NCI-H510A treated with DMSO at 0.1 percent for 48 hours (cell line): ENCODE measurements at places on chromosomes 2 and 18.

- DNase-seq = no peak
Measured at GRCh38 chr2:105439141-105439540, 40.3 kb upstream of the FHL2 start.

GRCh38 chr2:98175811-98176210, 88.8 kb downstream of the VWA3B start:
- peak; percentile 25 for DNase-seq

DNA sequence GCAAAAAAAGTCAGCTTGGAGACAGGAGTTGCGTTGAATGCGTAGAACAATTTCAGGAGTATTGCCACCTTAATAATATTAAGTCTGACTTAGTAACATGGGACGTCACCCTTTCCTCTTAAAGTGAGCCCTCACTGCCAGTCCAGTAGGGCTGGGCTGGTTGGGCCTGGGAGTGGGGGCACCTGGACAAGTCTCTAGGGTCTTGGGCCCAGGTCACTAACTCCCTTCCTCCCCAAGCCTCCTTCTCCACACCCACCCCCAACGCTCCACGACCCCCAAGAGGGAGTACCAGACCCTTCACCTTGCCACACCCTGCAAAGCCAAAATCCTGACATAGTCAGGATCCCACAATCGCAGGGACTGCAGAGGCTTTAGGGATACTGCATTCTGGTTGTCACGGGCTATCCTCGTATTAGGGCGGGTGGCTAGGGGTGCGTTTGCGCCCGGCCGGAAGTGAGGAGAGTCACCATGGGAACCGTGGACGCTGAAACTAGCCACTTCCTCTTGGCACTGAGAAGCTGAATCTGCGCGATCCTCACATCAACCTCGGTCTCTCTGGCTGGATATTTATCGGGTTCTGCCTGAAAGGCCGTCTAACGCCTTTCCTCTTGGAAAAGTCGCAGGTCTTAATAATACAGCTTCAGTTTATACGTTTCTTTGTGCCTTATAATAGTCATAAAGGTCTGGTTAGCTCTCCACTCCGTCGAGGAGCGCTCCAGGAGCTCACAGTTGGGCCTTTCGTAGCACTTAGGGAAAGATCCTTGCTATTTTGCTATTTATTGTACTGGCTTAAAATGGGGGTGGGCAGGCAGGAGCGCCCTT, 10.3 kb upstream of the CXXC1 start:
- DNase-seq = peak; percentile 38

DNA sequence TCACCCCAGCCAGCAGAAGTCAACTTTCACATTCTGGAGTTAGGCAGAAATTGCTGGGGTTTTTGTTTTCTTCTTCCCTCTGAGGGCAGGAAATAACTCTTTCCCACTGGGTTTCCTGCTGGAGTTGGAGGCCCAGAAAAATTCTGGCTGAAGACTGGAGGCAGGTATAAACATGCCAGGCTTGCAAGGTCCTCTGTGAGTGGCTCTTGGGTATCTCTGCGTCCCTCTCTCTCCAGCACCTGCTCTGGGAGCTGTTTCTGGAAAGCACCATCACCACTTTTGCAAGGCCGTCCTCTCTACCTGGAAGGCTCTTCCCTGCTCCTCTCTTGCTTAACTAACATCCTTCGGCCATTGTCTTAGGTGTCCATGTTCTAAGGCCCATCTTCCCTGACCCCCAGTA, 91.0 kb downstream of the MCFD2 start:
- no peak for DNase-seq

GRCh38 chr2:19532547-19533196, 174.2 kb upstream of the OSR1 start:
- no peak for DNase-seq

- peak; percentile 11 for DNase-seq
Measured at GRCh38 chr2:225274751-225275150, 124.8 kb upstream of the NYAP2 start.

DNA sequence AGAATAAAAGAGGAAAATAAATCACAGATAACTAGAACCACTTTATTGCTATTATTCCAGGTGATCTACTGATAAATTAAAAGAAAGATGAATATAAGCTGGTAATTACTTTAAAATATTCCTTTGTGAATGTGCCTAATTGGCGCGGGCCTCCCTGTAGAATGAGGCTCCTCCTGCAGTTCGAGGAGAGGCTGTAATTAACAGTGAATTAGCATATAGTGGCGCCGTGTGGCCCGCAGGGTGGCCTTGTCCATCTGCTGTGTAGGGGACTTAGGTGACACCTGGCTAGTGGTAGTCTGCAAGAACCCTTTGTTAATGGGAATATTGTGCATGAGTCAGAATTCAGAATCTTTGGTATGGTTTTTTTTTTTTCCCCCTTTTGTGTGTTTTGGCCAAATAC, 119.8 kb downstream of the AGAP1 start:
- DNase-seq = no peak

DNA sequence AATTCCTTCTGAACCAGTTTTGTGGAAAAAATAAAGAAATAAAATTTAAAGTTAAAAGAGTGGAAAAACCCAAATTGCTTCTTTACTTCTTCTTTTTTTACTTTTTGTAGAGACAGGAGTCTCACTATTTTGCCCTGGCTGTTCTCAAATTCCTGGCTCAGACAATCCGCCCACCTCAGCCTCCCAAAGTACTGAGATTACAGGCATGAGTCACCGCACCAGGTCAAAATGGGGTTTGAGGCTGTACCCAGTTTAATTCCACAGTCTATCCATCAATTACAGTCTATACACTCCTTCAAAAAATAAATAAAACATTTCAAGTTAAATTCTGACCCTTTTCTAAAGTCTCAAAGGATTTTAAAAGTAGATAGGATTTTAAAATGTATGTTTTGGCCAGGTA, 120.3 kb downstream of the FAM161A start:
- no peak for DNase-seq

DNA sequence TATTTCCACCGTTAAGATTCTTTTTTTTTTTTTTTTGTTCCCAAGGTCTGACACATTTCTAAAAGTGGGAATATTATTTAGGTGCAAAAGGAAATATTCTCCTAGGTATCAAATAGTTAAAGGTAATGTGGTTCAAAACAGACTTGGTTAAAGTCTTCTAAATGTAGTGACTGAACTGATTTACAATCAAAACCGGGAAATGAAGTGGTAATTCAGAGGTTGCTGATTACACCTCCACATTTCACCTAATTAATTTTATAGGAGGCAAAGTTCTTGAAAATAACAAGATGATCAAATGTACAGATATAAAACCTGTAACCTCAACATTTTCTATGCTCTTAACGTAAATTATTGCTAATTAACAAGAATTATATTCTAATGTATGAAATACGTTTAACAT, 5.1 kb downstream of the BCL11A start:
- no peak for DNase-seq

DNA sequence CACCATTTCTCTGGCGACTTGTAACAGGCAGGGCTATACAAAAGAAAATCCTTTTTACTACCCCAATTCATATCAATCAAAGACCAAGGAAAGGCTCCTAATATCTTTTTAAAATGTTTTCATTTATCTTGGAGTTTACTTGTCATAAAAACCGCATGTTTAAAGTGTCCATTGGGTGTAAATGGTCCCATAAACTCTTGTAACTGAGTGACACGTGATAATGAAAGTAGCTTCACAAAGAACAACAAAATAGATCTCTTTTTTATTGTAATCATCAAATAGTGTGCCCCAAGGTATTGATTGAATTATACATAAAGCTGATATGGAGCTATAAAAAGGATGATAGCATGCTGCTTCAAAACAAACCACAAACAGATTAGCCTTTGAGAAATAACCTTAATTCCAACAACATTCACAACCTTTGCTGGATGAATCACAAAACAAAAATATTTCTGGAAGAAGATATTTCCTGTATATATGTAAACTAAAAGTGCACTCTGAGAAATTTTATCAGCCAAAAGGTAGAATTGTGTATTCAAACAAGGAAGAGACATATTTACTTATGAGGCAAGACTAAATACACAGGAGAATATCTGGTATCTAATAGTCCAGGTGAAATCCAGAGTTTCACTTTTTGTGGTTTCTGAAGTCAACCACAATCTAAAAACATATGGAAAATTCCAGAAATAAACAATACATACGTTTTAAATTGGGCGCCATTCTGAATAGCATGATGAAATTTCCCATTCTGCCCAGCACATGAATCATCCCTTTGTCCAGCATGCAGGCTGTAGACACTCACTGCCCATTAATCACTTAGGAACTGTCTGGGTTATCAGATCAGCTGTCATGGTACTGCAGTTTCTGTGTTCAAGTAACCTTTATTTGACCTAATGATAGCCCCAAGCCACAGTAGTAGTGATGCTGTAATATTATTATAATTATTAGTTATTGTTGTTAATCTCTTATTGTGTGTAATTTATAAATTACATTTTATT, 237.5 kb downstream of the PIK3C3 start:
- DNase-seq = no peak

DNA sequence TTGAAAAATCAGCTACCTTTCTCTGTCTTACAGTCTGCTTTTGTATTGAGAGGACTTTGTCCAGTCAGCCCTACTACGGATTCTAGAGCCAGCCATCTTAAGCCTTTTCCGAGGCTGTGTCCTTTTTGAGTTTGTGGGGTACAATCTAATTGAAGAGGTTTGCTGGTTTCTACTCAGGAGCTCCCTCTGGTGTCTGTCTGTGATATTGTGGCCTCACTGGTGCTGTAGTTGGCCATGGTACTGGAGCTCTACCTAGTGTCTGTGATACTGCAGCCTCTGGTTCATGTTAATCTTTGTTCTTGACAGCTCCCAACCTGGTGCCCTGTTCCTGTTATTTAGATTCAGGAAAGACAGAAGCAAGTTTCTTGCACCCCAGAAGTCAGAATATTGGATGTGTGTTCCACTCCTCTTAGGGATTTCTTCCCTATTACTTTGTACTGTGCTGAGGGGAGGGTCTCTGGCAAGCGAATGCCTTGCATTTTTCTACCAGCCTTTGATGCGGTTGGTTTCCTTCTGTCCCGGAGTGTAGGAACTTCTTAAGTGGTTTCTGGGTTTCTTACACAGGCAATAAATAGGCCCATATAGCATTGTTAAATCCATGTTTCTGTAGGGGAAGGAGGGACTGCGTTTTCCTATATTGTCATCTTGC, 78.5 kb downstream of the ACSL3 start:
- DNase-seq = peak; percentile 50

GRCh38 chr2:45591073-45591472, 20.0 kb downstream of the SRBD1 start:
- no peak for DNase-seq

DNA sequence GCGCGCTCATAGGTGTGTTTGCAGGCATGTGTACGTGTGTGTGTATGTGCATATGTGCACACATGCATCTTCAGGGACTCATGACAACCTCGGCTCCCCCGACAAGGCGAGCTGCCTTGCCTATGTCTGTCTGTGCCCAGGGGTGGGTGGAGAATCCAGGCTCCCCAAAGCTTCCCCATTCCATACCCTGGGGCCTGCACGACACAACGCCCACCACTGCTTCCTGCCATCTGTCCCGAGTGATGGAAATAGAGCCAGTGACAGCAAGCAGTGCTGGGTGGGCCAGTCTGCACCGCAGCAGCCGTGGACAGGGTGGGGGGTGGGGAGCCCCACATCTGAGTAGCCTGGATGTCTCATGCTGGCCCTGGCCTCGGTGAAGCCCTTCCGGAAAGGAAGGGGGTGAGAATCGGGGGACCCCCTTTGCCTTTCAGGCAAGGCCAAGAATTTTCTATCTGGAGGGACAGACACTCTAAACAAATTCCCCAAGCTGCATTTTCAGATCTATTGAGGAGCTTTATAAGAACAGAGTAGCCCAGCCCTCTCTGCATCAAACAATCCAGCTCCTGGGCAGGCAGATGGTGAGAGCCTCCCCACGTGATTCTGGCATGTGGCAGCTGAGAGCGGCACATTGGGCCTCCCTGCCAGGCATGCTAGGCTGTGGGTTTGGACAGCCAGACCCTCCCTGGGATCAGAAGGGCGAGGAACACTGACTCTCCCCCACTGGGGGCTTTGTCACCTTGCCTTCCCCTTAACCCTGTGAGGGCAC, 4.9 kb downstream of the KCNIP3 start:
- no peak for DNase-seq

DNA sequence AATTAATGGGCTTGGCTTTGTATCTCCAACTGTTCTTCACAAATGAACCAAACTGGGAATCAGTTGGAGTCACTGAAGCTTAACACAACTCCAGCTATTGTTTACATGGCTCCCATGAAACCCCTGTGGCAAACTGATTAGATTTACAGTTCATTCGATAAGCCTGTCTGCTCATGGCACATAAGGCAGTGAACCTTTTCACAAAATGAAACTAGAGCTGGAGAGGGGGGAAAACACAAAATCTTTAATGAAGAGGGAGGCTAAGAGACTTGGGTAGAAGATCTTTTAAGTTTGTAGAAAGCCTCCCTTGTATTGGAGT, 11.6 kb upstream of the ITGA6 start:
- peak; percentile 72 for DNase-seq

- DNase-seq = no peak
Measured at GRCh38 chr2:44335806-44336538, 25.3 kb downstream of the PREPL start.

- DNase-seq = no peak
Measured at GRCh38 chr2:198178766-198179165, 374.4 kb downstream of the PLCL1 start.

DNA sequence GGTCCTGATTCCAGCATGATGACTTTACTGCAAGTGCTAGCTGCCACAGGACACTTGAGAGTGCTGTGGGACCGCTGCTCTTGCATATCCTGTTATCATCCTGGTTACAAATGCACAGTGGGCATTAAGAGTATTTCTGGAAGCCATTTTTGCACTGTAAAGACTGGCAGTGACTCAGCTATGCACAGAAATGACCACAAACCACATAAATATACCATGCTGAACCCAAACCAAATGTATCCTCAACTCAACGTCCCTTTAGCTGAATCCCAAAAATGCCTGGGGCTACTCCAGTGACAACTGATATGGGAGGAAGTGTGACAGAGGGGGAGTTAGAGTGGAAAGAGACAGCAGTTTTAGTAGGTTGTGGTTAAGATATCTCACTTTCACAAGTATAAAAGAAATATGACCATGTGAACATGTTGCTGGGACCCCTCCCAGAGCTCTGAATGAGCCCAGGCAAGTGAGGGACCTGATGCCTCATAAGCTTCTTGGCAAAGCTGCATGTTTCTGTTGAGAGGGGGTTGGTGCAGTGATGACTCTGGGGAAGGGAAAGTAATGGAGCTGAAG, 37.3 kb downstream of the RHBDD1 start:
- no peak for DNase-seq

GRCh38 chr2:100141906-100142305, 484 bp downstream of the AFF3 start:
- DNase-seq = no peak

GRCh38 chr2:26666671-26667070, 25.5 kb upstream of the CIB4 start:
- DNase-seq = no peak

- no peak for DNase-seq
Measured at GRCh38 chr2:53544871-53545558, 222.6 kb upstream of the CHAC2 start.
